NCI-H1417 (cell line): ENCODE measurements at places on chromosomes 12 and 14.

GRCh38 chr12:124100572-124101178 lies 127.7 kb downstream of the ZNF664 start:
- peak; percentile 52 for DNase-seq

DNA sequence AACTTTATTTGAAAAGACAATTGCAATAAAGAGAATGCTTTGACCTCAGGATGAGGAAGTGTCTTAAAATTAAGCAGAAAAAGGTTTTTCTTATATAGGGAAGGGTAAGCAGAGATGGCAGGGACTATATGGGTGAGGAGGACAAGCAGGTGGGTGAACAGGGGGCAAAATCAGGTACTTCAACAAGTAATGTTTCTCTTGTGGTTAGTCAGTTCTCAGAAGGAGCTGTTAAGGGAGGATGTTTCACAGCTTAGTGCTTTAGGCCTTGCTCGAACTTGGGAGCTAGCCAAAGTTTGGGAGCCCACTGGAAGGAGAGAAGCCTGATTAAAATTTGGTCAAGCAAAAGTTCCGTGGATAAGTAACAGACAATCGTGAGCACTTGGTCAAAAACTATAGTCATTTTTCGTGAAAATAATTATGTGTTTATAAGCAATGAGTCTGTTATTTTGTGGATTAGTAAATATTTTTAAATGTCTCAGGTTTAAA lies 364.2 kb upstream of the TMPO start:
- DNase-seq = no peak

- DNase-seq = peak; percentile 67
Measured at GRCh38 chr12:130335517-130336392, 1.9 kb upstream of the PIWIL1 start.

DNA sequence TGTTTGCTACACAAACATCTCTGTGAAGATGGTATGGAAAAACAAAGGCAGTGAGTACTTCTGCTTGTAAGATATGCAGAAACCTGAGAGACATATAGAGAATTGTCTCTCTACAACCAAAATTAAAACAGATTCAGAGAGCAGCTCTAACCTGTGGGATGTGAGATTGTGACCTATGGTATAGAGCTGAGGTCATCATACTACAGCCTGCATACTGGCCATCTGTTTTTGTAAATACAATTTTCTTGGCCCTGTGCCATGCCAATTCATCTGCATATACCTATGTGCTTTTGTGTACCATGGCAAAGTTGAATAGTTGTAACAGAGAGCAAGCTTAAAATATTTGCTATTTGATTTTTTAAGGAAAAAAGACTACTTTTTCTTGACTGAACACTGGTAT lies 99.6 kb downstream of the LMO3 start:
- no peak for DNase-seq

GRCh38 chr12:106301241-106301610 lies 1.3 kb upstream of the TCP11L2 start:
- DNase-seq = no peak
